NCI-H460 (cell line): ENCODE measurements at places on chromosomes 6 and 20. TPM values are rescaled to one million over a fixed set of nuclear protein-coding genes. Genes with fewer than 3 reads are reported as not detected.

DNA sequence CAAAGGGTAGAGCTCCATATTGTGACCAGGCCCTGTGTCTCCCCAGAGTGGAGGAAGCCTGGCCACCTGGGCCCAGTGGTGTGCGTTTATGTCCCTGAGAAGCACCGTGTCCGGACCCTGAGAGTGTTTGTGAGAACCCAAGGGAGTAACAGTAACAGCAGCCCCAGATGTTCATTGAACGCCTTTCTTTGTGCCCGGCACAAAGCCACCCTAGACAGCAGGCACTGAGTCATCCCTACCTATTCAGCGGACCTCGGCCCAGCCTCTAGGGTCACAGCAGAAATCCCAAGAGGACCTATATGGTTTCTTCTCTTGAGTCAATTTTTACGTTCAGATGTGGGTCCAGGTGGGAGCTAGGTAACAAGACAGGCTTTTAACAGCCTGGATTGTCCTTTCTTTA, 24.5 kb downstream of the BCAS4 start:
- no peak for DNase-seq

GRCh38 chr20:53826597-53827291, 233.1 kb upstream of the ZNF217 start:
- no peak for DNase-seq

DNA sequence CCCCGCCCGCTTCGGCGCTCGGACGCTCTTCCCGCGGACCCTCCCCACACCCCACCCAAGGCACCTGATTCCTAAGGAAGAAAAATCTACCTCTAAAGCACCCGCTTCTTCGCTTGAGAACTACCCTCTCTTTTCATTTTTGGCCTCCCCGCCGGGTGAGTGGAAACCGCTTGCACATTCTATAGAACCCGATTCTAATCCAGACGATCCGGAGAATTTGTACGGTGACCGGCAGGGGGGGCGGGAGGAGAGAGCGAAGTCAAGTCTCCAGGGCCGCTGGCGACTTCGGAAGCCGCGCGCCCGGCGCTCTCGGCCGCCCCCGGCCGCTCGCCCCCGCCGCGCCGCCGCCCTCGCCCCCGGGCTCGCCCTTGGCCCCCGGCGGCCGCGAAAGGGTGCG, at the start of gene RBM24:
Gene RBM24, plus strand, starts transcription at position 262 of the 397 bp plus-strand sequence. CDS start 221 bp downstream, outside the sequence.
- peak; percentile 67 for DNase-seq

- no peak for DNase-seq
Measured at GRCh38 chr20:3383878-3384495, 23.5 kb downstream of the DNAAF9 start.

Gene MCCD1
- not detected in 2 replicates for total RNA-seq

Gene FABP7
- not detected in 2 replicates for total RNA-seq

DNA sequence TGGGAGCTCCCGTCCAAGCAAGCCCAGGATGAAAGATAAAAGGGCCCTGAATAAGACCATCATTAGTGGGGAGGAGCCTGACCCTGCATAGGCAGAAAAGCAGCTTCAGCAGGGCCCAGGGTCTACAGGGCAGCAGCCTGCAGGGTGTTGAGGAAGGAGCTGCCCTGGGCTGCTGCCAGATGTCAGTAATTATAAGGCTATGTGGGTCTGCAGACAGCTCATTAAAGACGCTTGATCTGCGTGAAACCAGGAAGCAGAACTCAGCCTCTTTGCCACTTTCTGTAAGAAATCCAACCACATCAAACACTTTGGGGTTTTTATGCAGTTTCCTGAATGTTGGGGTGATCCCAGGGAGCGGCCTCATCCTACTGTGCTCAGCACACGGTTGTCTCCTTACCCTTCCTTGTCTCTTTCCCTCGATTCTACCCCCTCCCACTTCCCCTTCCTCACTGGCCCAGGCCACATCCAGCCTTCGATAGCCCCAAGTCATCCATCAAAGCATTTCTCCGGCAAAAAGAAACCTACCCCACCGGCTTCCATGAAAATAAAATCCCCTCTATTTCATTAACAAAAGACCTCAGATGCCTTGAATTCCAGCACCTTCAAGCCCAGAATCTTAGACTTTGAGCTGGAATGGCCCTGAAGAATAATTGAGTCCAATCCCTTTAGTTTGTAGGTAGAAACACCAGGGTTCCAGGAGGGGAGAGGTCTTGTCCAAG, 1.0 kb upstream of the TGM6 start:
- no peak for DNase-seq

- DNase-seq = no peak
Measured at GRCh38 chr20:10077886-10078285, 43.1 kb downstream of the ANKEF1 start.

GRCh38 chr20:43824309-43825050, 90.2 kb upstream of the TOX2 start:
- DNase-seq = no peak

GRCh38 chr6:151036869-151037680, 171.6 kb downstream of the MTHFD1L start:
- no peak for DNase-seq

Gene CTCFL
- not detected in 2 replicates for total RNA-seq

Gene VSX1
- not detected in 2 replicates for total RNA-seq

GRCh38 chr6:71124340-71124739, 164.3 kb upstream of the OGFRL1 start:
- DNase-seq = no peak

DNA sequence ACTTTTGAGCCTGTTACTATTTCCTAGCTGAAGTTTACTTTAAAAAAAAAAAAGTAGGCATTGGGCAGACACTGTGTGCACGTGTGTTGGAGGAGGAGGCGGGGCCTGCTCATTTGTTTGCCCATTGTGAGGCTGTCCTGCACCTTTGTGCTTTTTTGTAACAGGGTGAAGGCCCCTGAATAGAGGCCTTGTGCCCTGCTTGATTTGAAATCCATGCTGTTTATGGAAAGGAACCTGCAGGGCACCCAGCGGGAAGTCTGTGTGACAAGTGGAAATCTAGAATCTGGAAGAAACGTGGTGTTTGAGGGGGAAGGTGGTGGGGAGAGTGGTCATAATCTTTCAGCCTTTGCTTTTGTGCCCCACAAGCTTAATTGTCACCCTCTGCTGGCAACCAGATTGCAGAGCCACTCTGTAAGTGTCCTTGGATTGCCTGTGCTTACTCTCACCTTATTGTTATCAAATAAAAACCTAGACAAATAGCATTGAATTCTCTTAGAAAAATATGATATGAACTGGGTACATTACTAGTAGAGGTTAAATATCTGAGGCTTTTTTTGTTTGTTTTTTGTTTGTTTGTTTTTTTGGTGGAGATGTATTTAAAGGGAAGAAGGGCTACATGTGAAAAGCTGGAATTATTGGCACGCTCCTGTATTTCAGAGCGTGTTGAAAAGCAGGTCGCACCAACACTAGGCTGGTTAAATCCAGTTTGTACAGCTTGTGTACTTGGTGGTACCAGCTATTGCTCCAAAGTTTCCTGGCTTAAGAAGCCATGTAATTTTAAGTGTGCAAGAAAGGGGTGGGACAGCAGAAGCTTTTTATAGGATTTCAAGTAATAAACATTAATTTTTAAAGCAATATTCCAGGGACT, 156.3 kb downstream of the ARID1B start:
- no peak for DNase-seq

GRCh38 chr6:33694401-33694931, 17.0 kb downstream of the UQCC2 start:
- peak; percentile 54 for DNase-seq

Gene SRC
- total RNA-seq = 116 TPM in 2 replicates

- DNase-seq = no peak
Measured at GRCh38 chr20:33434434-33434833, 9.1 kb downstream of the SNTA1 start.

- no peak for DNase-seq
Measured at GRCh38 chr20:24733416-24733815, 215.7 kb upstream of the CST7 start.

Gene EYS
- not detected in 2 replicates for total RNA-seq

- no peak for DNase-seq
Measured at GRCh38 chr20:20744170-20744725, 31.8 kb upstream of the RALGAPA2 start.

Gene E2F1
- total RNA-seq = 7.9 and 10.8 TPM in 2 replicates

DNA sequence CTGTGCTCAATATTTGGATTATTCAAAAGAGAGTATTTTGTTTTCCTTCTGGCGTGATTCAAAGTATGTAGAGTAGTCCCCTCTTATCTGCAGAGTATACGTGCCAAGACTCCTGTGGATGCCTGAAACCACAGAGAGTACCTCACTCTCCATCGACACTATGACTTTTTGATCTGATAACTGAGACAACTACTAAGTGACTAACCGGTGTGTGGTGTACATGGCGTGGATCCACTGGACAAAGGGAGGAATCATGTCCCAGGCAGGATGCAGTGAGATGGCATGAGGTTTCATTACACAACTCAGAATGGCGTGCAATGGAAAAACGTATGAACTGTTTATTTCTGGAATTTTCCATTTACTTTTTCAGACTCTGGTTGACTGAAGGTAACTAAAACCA, 112.2 kb upstream of the PDE7B start:
- DNase-seq = no peak

- DNase-seq = peak; percentile 59
Measured at GRCh38 chr6:2478200-2478599, 232.8 kb upstream of the GMDS start.

DNA sequence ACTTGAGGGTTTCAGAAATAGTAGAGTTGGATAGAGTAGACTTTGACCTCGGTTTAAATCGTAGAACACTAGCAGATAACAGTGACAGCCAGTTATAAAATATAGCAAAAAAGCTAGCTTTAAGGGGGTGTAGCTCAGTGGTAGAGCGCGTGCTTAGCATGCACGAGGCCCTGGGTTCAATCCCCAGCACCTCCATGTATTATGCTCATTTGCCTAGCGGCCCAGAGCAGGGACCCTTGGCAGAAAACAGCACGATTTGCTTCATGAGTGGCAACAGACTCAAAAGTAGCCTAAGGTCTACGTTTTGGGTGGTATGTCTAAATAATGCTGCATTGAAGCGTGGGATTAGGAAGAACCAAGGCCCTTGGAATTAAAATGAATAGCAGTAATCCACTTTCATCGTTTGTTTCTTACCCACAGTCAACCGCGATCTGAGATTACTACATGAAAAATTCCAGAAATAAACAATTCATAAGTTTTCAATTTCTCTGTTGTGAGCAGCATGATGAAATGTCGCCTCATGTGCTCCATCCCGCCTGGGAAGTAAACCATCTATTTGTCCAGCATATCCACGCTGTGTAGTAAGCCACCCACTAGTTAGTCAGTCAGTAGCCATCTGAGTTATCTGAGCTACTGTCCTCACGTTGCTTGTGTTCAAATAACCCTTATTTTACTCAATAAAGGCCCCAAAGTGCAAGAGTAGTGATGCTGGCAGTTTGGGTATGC, 184.9 kb downstream of the GPX5 start:
- peak; percentile 22 for DNase-seq
